ENCODE measurements at places on chromosomes 5 and 9. TPM values are rescaled to one million over a fixed set of nuclear protein-coding genes. Genes with fewer than 3 reads are reported as not detected.

- no peak for DNase-seq
Observed at GRCh38 chr5:97383996-97384395, 200.9 kb upstream of the RIOK2 start.

PCAT7 gene
- not detected for total RNA-seq

GRCh38 chr5:138641547-138642298 is 66.5 kb upstream of the HSPA9 start:
- DNase-seq: peak; percentile 68

UAP1L1 gene
- 7.3 TPM for total RNA-seq

GRCh38 chr5:160793530-160793899 is 58.5 kb downstream of the ATP10B start:
- DNase-seq: no peak

ATP10B gene
- not detected for total RNA-seq

DNA sequence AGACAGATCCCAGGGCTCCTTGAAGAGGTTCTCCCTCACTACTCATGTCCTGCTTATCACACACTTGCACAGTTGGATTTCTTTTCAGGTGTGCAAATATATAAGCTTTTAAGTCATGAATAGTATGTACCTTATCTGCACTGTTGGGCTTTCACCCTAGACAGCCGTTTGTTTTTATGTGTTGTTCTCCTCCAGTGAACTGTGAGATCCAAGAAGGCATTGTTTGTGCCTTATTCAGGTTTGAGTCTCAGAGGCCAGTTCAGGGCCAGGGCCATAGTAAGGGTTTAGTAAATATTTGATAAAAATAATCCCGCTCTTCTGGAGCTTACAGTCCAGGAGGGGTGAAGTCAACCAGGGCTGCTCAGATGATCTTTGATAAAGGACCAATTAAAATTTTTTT is 480.0 kb downstream of the TMEM38B start:
- no peak for DNase-seq

DBH gene
- total RNA-seq: not detected

CD74 gene
- total RNA-seq: 2,270 TPM

SLC4A9 gene
- total RNA-seq: not detected

DNA sequence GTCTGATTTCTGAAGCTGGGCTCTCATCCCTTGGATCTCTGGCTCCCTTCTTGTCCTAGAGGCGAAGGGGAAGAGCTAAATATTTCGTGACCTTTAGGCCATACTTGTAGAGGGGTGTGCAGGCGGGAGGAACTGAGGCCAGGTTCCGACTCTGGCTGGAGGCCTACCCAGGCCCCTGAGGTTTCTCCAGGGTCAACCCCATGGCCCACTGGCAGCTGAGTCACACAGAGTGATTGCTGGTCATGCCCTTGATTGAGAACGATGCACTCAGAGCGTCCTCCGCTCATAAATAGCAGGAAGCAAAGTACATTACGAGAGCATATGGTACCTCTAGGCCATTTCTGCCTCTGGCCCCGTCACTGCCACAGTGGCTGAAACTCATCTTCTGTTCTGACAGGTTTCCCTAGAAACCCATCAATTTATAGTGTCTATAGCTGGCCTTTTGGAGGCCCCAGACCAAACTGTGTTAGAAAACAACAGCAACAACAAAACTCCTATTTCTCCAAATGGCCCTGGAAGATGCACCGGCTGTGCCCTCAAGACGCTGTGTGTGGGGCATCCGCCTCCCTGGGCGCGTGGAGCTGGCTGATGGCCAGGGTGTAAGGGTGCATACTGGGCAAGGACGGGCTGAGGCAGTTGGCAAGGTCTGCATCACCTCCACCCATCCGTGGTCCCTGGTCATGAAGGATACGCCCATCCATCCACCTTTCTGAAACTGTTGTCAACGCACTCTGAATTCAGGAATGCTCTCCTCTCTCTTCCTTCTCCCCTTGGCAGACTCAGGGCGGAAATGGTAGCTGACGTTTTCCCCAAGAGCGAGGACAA is 32.9 kb upstream of the FCN1 start:
- DNase-seq: no peak

FOXD4L6 gene
- total RNA-seq: not detected

ZDHHC21 gene
- total RNA-seq: 6.7 TPM

DNA sequence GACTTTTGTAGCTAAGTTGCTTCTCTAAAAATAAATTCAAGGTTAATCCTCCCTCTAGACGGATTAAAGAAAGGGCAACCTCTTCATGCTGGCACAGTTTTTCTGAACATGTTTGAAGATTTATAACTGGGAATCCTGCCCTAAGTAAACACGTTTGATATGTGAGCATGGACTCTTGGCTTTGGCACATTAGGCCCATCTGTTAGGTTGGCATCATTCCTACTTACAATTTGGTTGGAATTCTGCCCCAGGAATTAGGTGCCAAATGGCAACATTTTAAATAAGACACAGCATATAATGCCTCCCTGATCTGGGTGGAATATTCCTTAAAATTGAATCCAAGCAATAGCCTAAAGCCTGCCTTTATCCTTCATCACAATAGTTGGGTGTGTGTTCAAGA is 372.3 kb upstream of the CDH18 start:
- no peak for DNase-seq

GRCh38 chr5:170917113-170917512 is 55.3 kb downstream of the RANBP17 start:
- DNase-seq: no peak
